Activated T-helper 1 cell treated with anti-CD3 and anti-CD28 coated beads, Interleukin-2, amount 50 U/mL, for 16 hours (primary cell): ENCODE measurements at places on chromosomes 11 and 22.
A peak's percentile ranks its signal among the peaks of the same experiment; 100 is the strongest.

GRCh38 chr22:49255741-49256318 lies 571.8 kb downstream of the BRD1 start:
- no peak for DNase-seq

GRCh38 chr11:68120273-68121066 lies 718 bp downstream of the CHKA start:
- no peak for DNase-seq

GRCh38 chr11:60859616-60860250 lies 4.0 kb upstream of the PTGDR2 start:
- no peak for DNase-seq

DNA sequence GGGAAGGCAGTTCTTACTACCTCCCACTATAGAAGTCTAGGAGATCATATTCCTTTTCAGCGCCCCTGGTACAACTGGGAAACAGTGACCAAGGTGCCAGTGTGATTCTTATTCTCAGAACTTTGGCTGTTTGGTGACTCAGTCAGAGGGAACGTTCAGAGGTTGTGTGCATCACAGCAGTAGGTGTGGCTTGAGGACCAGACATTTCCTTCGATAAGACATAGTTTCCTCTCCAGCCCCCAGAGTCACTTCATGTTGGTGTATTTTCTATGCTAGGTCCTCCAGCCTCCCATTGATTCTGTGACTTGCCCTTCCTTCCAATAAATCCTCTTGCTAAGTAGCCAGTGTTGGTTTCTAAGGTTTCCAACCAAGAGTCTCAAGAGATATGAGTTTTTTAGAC lies 171.9 kb upstream of the MPPED2 start:
- no peak for DNase-seq

DNA sequence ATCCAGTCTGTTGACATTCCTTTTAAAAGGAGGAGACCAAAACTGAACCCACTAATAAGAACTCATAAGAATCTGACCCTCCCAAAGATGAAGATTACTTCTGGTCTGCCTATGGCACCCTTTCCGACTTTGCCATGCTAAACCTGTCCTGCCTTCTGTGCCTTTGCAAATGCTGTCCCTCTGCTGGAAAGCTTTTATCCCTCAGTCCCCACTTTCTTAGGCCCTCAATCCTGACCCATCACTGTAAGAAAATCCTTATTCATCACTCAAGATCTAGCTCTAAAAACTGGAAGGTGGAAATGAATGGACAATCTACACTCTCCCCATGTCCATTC lies 10.4 kb downstream of the MPZL3 start:
- no peak for DNase-seq

- no peak for DNase-seq
Observed at GRCh38 chr11:72750556-72751115, 1.6 kb downstream of the ARAP1 start.

DNA sequence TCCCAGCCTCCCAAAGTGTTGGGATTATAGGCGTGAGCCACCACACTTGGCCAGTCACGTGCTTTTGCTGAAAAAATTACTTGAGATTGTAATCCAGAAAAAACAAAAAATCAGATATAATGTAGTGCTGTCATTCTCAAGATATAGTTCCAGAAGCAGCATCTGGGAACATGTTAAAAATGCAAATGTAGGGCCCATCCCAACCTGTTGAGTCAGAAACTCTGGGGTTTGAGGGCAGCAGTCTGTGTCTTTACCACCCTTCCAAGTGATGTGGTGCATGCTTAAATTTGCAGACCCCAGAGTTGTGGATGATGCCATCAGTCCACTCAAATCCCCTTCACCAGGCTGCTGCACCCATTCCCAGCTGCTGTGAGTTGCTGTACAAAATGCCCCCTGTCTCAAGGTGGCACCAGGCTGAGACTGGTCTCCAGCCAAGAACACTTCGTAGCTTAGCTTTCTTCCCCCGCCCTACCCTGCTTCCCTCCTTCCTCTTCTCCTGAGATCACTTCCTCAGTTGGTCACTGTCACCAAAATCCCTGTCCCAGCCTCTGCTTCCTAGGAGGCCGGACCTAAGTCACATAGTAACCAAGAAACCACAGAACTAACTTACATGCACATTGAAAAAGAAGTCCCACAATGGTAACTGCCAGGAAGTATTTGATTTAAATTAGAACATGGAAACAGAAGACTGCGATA lies 18.2 kb upstream of the ARRB1 start:
- DNase-seq, result no peak

DNA sequence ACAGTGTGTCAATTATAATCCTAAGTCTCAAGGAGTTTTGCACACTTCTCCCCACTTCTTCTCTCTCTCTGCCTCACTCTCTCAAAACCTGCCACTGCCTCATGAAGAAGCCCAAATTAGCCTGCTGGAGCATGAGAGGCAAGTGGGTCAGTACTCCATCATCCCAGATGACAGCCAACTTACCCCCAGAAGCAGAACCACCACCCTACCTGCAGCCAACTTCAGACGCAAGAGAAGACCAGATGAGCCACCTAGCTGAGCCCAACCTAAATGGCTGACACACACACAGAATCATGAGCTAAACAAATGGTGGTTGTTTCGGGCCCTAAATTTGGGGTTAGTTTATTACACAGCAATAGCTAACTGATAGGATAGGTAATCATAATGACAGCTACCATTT lies 61.2 kb downstream of the CD82 start:
- DNase-seq, result no peak

GRCh38 chr11:45650166-45651095 lies 15.0 kb downstream of the CHST1 start:
- no peak for DNase-seq

- DNase-seq, result no peak
Observed at GRCh38 chr11:119222308-119222707, 16.2 kb downstream of the CBL start.

DNA sequence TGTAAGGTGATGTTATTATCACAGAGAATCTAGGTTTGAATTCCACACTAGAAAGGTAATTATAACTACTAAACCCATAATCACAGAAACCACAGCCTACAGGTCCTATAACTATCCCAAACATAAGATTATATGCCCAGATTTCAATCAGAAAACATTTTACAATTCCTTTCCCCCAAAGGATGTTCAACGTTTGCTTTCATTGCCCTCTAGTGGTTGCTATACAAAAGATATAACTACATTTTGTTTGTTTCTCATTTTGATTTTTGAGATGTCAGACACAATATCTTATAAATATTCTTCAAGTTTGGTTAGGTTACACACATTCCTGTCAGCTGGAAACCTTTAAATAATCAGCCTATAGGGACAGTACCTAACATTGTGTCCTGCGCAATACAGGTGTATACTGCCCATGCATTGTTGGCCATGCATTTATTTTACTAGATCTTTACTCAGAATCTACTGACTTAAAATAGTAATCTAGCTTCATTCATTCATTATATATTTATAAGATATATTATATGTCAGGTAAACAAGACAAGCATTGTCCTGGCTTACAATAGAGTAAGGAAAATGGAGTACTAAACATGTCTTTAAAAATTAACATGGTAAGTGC lies 530.5 kb upstream of the CCDC90B start:
- no peak for DNase-seq

- no peak for DNase-seq
Observed at GRCh38 chr11:118909619-118910308, 16.0 kb downstream of the BCL9L start.

DNA sequence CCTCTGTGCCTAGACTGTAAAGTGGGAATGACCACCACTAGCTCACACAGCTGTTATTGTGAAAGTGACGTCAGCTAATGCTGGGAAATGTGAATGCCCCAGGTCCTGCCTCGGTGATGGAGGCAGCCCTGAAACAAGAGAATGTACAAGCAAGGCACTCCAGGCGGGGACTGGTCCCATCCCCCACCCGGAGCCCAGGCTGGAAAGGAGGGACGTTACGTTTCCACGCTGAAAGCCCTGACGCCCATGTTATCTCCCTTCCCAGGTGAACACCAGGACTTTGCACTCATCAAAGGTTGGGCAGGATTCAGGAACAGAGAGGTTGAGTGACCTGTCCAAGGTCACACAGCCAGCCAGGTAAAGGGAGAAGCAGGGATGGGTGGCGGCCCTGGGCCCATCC lies 784 bp downstream of the SULT4A1 start:
- no peak for DNase-seq

DNA sequence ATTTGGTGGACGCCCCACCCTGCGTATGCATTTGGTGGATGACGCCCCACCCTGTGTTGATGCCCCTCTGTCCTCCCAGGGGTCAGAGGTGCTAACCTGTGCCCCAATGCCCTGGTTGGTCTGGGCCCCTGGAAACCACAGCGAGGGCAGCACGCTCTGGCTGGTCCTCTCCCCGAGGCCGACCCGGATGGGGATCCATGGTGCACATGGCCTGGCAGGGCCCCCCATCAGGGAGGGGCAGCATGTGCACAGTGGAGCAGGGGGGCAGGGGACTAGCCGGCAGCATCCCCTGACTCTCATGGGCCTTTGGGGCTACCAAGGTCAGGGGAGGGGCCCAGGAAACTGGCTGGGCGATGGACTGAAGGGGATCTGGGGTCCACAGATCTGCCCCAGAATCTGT lies 7.6 kb upstream of the MUC5AC start:
- peak; percentile 3 for DNase-seq

DNA sequence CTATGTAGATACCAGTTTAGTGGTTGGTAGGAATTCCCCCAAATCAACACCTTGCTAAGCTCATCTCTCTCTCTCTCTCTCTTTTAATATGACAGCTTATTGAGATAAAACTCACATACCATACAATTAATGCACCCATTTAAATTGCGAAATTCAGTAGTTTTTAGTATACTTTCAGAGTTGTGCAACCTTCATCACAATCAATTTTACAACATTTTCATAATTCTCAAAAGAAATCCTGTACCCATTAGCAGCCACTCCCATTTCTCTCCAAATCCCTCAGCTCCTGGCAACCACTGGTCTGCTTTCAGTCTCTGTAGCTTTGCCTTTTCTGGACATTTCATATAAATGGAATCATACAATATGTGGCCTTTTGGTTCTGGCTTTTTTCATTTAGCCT lies 13.3 kb downstream of the NNMT start:
- DNase-seq, result no peak

DNA sequence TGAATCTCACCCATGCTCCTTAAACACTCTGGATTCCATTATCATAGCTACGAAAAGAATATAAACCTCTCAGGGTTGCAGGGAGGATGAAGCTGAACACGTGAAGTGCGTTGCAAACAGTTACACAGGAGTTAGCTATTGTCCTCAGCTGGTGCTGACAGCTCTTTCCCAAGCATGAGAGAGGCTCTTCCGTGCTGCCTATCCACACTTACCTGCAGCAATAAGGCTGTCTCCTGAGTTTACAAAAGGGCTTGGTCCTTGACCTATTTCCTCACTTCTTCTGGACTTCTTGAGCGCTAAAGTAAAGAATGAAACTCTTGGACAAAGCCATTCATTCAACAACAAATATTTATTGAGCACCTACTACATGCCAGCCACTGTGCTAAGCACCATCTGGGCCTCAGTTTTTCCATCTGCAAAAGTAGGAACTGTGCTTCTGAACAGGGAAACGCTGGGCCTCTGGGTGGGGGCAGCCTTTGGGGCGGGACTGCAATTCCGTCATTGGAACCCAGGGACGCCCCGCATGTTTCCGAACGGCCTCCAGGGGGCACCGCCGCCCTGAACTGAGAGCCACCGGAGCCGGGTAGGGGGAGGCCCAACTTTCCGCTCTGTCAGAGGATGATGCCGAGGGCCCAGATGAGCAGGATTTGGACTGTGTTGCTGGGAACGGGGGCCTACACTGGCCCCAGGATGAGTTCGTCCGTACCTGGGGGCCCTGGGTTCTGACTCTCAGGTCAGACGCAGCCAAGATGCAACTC lies 651 bp upstream of the ARL2 start:
- peak; percentile 75 for DNase-seq

DNA sequence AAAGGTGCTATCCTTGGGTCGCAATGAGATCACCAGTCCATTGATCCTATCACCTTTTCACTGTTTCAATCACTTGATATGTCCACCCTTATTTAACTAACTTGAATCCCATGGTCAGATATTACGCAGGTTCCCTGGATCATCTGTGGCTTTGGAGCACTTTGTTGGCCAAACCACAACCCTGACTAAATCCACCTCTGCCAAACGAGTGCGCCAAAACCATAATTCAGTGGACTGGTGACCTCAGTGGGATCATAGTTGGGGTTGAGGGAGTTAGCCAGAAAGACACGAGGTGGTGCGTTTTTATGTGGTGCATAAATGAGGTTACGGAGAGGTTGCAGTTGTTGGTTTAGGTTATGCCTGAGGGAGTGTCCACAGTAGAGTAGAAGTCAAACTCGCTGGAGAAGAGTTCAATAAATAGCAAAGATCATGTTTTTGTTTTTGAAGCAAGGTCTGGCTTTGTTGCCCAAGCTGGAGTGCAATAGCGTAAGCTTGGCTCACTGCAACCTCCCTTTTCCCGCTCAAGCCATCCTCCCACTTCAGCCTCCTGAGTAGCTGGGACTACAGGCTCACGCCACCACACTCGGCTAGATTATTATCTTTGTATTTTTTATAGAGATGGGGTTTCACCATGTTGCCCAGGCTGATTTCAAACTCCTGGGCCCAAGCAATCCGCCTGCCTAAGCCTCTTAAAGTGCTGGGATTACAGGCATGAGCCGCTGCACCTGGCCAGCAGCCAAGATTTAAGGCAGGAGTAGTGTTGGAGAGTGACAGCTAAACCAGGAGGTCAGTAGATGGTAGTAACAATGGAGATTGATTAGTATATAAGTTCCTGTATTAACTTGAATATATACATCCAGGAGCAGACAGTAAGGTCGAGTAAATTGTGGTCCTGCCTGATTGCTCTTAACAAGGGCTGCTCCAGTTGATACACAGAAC lies 4.5 kb downstream of the FOXR1 start:
- DNase-seq, result no peak

DNA sequence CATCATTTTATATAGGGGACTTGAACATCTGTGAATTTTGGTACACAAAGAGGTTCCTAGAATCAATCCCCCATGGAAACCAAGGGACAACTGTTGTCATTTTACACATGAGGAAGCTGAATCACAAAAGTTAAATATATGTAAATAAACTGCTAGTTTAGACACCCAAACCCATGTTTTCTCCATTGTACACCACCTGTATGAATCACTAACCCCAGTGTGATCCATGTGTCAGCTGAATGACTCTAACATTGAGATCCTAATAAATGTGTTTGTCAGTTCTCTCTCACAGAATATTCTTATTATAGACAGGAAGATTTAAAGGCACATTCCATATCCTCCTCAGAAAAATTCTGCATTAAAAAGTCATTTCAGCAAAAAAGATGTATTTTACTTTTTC lies 83.3 kb downstream of the ATG16L2 start:
- no peak for DNase-seq

- no peak for DNase-seq
Observed at GRCh38 chr11:14232652-14233051, 126.3 kb downstream of the RRAS2 start.

DNA sequence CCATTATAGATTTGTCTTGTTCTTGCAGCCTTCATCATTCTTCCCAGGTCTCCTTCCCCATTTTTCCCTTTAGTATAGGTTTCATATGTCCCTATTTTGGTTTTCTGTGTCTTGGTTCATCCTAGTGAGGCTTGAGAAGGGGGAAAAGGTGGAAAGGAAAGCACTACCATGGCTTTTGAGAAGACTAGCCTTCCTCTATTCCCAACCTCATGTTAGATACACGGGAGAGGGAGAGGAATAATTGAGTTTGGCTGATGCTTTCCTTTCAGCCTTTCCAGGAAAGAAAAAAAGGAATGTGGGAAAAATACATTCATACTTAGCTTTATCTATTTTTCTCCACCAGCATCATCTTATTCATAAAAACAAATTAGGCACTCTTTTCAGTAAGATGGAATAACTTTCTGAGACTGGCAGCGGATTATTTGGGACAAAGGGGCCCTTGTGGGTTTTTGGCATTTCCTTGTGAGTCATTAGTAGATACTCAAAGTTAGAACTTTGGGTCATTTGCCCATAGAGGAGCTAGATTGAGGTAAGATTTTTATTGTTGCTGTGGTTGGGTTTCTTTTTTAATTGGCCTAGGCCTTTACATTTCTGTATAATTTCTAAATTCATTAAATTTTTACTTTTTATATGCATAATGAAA lies 23.8 kb downstream of the CAPRIN1 start:
- no peak for DNase-seq
